ENCODE measurements at places on chromosomes 12 and 14.
A peak's percentile ranks its signal among the peaks of the same experiment; 100 is the strongest.

DNA sequence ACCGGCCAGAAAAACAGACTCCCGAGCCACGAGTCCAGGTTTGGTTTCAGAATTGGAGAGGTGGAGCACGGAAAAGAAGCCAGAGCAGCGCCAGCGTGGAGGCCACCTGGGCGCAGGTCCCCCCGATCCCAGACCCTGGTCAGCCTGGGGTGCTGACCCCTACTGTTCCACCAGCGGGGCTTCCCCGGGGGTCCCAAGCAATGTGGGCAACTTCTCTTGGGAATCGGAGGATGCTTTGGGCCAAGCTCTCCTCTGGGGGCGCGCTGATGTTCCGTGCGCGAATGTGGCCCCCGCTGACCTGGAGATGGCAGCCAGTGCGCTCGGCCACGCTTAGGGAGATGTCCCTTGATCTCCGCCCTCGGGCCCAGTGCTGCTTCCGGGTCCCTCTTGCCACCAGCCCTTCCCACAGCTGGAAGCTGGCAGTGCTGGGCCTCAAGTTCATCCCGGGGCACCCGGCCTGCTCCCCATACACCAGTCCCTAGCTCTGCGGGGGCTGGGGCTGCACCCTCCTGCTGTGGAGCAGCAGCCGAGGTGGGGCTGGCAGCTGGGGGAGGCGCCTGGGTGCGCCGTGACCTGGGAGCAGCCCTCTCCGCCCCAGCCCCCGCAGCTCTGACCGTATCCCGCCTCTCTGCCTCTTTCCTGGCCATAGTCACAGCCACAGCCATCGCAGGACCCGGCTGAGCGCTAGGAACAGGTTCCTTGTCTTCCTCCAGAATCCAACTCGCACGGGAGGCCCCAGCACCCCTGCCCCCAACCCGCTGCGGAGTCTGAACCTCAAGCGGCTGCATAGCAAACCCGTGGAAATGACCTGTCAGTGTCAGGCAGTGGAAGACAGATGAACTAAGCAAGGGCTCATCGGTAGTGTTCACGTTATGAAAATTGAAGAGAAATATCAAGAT is 91.2 kb downstream of the RCOR1 start:
- no peak for DNase-seq

GRCh38 chr14:72755766-72756165 is 138.1 kb downstream of the DPF3 start:
- no peak for DNase-seq

- no peak for DNase-seq
Observed at GRCh38 chr12:33267641-33268040, 172.0 kb downstream of the SYT10 start.

DNA sequence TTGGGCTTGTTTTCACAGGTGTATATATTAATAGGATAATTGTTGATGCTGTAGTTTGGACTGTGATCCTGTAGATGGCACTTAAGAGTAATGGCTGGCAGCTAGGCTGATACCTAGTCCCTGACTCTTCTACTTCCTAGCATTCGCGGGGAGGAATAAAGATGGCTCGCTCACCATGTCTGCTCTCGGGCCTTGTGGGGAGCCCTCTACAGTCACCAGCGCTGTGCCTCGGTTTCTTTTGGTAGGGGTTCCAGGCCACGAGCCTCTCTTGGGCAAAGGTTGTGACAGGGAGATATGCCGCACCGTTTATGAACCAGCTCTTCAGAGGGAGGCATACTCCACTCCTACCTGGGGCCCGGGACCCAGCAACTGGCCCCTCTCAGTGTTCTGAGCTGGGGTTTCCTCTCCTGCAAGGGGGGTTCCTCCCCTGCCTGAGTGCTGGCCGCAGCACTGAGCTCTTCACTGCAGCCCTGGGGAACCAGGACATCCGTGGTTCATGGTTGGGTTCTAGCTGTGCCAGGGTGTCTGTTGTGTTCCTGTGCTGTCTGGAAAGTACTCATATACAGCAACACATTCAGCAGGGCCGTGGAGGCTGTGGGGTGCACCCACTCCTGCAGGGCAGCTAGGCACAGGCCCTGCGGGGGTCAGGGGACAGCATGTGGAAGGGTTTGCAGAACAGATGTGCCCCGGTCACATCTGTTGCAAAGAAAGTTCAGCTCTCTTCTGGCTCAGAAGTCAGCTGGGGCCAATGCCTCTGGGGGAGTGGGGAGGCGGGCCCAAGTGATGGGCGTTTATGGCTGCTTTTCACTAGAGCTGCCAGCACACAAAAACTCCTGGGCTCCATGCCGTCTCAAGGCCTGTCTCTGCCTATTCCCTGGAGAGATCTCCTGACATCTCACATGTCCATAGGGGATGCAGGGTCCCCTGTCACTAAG is 147.9 kb downstream of the PPFIA2 start:
- DNase-seq = no peak

GRCh38 chr14:32846821-32847365 is 91.8 kb upstream of the NPAS3 start:
- DNase-seq = no peak

GRCh38 chr12:119378903-119379302 is 44.4 kb downstream of the CCDC60 start:
- no peak for DNase-seq

DNA sequence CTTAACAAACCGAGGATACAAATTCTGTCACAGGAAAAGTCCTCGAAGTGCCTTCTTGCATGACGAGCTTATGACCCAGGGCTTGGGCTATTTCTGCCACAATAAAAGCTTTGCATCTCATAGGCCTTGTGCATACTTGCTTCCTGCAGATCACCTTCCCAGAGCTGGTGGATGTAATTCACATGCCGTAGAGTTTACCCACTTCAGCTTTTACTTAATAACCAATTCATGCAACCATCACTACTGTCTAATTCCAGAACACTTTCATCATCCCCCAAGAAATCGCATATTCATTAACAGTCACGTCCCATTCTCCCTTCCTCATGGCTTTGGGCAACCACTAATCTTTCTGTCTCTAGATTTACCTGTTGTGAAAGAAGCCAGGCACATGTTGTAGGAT is 9.0 kb upstream of the BDKRB1 start:
- DNase-seq = no peak

DNA sequence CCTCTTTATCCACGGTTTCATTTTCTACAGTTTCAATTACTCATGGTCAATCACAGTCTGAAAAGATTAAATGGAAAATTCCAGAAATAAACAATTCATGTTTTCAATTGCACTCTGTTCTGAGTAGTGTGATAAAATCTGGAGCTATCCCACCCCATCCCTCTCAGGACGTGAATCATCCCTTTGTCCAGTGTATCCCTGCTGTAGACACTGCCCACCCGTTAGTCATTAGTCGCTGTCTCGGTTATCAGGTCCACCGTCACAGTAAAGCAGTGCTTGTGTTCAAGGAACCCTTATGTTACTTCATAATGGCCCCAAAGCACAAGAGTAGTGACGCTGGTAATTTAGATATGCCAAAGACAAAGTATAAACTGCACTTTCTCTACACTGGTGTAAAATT is 141.0 kb upstream of the LMNTD1 start:
- DNase-seq = no peak

DNA sequence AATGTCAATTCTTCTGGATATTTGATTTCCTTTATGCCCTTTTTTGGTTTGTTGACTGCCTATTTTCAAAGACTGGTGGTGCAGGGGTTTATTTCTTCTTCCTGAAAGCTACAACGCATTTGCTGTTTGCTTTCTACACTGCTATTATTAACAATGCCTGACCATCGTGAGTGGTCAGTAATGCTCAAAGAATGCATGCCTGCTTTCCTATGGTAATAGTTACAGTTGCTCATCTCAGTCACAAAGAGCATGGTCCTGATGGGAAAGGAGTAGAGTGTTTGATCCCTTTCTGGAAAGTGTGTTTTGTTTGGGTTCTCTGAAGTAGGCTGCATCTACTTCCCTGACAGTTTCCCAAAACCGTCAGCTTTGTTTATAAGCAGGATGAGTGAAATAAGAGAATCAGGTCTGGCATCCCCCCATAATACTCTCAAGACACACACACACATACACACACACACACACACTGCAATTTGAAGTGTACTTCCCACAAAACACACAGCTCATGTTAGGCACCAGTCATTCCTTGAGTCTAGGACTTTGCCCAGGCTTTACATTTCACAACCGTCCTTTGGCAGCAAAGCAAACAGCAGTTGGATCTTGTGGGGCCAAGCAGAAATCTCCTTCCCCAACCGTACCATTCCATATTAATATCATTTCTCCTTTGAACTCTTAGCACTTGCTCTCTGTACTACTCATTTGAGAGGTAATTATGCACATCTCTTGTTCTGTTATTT is 56.6 kb downstream of the SUDS3 start:
- DNase-seq = no peak

- DNase-seq = peak; percentile 27
Observed at GRCh38 chr14:102362084-102362483, 606 bp downstream of the CINP start.

DNA sequence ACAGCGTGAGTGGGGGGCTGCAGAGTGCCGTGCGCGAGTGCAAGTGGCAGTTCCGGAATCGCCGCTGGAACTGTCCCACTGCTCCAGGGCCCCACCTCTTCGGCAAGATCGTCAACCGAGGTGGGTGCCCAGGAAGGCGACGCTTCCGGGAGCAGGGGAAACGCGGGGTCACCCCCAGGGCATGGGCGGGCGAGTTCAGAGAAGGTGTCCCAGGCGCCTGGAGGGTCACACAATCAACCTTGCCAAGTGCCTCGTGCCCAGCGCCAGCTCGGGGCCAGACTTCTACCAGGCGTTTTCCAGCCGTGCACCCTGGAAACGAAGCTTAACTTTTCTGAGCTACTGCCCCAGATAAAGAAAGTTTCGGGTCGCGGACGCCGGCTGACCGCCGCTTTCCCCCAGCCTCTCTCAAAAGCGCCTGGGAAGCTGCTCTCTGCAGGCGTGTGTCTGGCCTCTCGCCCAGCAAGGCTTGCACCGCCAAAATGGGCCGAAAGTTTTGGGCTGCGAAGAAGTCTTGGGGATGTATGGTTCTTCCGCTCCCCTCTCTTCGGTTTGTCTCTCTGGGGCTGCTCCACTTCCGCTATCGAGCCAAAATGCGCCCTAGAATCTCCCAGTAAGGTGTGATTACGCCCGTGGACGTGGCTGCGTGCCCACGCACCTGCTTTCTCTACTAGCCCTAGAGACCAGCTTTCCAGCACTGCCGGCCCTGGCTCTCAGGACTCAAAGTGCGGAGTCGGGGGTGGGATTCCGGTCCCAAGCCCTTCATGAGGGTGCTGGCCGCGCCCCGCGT is 1.7 kb downstream of the WNT1 start:
- DNase-seq = peak; percentile 39

DNA sequence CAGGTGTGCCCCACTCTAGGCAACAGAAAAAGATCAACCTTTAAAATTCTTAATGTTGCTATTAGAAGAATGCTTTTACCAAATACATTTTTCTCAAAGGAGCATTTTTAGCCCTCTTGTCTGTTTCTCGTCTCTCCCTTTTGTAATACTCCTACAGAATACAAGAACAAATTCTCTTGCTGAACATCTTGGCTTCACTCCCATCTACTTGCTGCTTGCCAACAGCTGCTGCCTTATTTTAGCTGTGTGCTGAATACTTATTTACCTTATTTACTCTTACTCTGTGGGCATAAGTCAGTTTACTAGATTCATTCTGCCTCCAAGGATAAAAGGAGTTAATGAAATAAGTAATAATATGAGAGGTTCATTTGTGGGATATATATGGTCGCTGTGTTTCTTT is 70.8 kb downstream of the POLR3B start:
- no peak for DNase-seq
